RCC 7860 (cell line): ENCODE measurements at places on chromosomes 5 and 9.

- no peak for DNase-seq
These were observed at the start of gene LRRC19 for GRCh38 chr9:27005491-27005890. TSS of gene LRRC19 (minus strand) at chr9:27005672. CDS start at chr9:26999694, 5,978 bp downstream.

DNA sequence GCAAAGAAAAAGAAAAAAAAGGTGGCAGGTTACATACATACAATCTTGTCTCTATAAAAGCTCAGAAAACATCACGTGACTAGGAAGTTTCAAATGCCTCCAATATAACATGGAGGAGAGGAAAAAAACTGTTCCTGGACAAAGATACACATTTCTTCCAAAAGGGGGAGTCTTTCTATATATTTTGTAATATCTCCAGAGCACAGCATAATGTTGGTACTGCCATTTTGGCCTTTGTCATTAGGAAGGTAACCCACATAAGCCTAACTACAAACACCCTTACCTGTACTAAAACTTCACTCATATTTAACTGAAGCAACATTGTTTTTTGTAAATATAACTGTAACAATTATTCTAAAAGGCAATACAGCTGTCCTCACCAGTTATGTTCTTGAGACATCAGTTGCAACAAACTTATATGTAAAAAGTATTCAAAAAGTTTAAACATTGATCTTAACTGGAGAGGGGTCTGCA is 1.2 kb upstream of the BTF3 start:
- peak; percentile 54 for DNase-seq

- DNase-seq = no peak
These were observed 96.1 kb downstream of the ADAMTSL1 start for GRCh38 chr9:18569941-18570630.

DNA sequence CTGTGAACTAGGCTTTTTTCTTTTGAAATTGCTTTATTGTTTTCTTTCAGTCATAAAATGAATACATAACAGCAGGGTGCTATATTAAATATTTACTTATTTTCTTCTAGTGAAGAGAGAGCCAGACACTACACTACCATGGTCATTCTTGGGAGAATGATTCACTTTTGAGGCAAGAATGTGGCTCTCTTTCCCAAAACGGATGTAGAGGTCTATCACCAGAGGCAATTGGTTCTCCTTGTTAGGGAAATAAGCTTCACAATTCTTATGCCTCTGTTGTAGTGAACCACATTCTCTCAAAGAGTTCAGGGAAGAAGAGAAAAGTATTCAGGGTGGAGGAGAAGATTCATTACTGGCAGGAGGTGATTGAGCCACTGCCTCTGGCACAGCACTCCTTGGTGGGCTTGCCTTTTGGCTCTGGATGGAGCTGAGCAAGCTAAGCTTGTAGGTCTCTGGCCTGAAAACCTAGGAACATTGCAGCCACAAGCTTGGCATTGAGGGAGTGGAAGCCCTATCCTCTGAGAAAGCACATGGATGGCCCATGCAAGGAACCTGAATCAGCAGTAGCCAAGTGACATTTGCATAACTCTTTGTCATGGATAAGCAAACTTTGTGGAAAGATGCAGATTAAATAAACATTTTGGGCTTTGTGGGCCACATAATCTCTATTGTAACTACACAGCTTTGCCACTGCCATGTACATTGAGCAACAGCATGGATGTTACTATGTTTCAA is 179.0 kb upstream of the TNC start:
- no peak for DNase-seq

GRCh38 chr9:96169484-96169883 is 132.5 kb downstream of the HSD17B3 start:
- no peak for DNase-seq

DNA sequence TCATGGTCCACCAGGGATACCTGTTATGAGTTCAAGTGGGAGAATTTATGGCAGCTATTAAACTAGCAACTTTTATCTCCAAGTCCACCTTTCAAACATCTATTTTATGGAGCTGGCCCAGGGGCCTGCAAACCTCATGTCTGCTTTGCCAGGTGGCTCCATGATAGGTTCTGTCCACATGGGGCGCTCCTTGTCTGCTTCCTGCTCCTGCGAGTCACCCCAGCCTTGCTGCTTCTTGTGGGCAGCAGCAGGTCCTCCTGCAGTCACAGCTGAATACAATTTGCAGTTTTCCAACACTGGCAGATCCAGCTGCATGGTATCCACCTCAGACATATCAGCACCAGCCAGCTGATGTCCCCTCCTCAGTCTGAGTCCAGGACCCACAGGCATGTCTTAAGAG is 39.6 kb upstream of the FRRS1L start:
- DNase-seq = no peak

GRCh38 chr9:81522716-81523551 is 166.4 kb downstream of the TLE1 start:
- DNase-seq = peak; percentile 63

- no peak for DNase-seq
These were observed 426.4 kb upstream of the MPDZ start for GRCh38 chr9:13705918-13706317.

DNA sequence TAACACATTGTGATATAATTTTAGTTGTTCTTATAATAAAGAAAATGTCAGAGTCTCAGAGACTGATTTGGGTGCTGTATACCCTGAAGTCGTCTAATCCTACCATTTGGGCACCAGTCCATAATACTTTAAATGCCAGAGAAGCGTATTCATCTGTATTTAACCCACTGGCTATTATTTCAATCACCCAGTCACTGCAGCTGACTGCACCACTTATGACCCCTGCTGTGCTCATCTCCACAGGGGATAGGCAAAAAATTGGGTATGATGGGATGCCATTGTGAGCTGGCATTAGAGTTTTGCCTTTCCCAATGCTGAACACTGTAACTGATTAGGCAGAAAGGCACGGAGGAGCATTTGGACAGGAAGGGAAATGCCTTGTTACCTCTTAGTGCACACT is 599.7 kb downstream of the CAAP1 start:
- peak; percentile 98 for DNase-seq

- no peak for DNase-seq
These were observed 9.4 kb downstream of the DOCK8 start for GRCh38 chr9:224026-224425.

DNA sequence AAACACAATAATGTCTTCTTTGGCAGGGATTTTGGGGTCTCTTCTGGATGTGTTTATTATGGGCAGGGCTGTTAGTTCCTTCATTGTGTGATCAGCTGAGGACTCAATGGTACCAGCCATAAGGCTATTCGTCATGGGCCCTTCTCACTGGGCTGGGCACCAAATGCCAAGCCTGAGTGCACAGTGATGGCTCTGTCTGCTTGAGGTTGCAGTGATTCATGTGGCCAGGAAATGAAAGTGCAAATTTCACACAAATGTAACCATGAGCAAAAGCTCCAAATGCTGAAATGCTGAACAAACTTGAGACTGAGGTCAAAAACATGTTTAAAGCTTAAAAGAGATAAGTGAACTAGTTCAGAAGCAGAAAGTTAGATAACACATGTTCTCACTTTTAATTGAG is 191.0 kb downstream of the TARS1 start:
- DNase-seq = peak; percentile 65

DNA sequence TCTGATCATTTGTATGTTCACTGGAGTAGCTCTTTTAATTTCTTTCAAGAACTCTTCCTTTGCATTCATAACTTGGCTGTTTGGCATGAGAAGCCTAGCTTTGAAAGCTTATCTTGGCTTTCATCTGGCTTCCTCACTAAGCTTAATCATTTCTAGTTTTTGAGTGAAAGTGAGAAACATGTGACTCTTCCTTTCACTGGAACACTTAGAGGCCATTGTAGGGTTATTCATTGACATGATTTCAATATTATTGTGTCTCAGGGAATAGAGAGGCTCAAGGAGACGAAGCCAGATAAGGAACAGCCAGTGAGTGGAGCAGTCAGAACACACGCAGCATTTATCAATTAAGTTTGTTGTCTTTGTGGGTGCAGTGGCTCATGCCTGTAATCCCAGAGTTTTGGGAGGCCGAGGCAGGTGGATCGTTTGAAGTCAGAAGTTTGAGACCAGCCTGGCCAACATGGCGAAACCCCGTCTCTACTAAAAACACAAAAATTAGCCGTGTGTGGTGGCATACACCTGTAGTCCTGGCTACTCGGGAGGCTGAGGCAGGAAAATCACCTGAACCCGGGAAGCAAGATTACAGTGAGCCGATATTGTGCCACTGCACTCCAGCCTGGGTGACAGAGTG is 98.3 kb downstream of the UGCG start:
- peak; percentile 88 for DNase-seq

DNA sequence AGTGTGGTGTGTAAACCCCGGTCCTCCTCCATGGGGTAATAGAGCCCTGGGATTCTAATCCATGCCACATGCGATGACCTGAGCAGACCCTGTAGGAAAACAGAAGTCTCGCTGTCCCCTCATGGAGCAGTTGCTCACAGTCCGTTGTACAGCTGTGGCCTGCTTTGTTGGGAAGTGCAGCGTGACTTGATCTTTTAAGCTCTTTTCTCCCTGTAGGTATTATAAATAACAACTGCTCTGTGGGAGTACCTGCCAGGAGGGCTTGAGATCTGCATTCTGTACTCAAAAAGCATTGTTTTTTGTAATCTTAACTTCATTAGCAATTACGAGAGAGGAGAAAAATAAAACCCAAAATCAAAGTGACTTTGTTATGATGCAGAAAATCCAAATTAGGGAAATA is 17.3 kb downstream of the MEGF10 start:
- no peak for DNase-seq

- peak; percentile 41 for DNase-seq
These were observed 233.8 kb downstream of the HSPA4 start for GRCh38 chr5:133285583-133286021.

DNA sequence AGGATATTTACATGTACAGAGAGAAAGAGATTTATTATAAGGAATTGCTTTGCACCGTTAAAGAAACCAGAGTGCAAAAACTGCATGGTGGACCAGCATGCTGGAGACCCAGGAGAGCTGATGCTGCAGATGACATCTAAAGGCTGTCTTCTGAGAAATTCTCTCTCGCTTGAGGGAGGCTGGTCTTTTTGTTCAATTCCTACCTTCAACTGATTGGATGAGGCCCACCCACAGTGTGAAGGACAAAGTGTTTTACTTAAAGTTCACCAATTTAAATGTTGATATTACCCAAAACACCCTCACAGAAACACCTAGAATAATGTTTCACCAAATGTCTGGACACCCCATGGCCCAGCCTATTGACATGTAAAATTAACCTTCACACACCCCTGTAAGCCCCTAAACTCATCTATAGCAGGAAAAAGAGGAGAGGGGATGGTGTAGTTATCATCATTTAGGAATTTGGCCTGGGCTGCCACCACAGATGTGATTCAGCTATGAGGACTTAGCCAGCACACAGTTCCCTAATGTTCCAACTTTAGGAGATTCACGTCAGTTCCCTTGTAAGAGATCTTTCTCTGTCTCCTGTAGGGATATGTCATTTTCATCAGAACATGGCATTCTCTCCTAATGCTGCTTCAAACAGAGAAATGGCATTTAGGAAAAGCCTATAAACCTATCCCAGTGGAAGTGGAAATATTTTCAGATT is 358.2 kb upstream of the TLE4 start:
- no peak for DNase-seq

GRCh38 chr9:106704056-106704615 is 158.8 kb upstream of the ZNF462 start:
- DNase-seq = no peak

GRCh38 chr9:95942016-95942415 is 66.5 kb downstream of the ERCC6L2 start:
- DNase-seq = no peak

- DNase-seq = no peak
These were observed 218.4 kb downstream of the SPATA31D1 start for GRCh38 chr9:82206946-82207345.

- no peak for DNase-seq
These were observed 329.1 kb upstream of the SLC24A2 start for GRCh38 chr9:20117986-20118385.

DNA sequence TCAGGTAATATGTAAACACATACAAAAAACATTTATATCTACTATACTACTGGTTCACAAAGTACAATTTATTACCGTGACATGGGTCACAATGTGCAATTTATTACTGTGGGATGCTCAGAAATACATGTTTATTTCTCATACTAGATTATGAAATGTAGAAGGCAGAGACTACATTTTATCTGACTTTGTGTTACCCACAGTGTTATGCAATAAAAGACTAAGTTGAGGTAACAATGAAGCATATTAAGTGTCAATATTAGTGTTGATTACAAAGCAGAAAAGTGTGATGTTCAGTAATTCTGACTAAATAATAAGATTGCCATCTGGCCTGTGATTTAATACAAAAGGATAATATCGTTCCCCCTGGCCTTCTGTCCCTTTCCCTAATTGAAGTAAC is 42.4 kb downstream of the CPLANE1 start:
- no peak for DNase-seq

DNA sequence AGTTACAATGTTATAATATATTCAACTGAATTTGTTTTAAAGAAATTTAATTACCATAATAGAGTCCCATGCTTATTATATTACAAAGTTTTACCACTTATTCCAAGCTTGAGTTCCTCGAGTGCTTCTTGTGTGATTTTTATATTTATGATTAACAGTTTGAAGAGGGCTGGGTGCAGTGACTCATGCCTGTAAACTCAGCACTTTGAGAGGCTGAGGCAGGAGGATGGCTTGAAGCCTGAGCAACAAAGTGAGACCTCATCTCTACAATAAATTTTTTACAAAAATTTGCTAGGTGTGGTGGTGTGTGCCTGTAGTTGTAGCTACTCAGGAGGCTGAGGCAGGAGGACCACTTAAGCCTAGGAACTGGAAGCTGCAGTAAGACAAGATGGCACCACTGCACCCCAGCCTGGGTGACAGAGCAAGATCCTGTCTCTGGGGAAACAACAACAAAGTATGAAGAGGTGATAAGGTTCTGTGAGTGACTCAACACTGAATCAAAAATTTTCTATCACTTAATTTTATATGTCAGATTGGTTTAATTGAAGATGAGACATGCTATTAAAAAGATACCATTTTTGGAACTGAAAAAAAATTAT is 9.2 kb downstream of the POC5 start:
- peak; percentile 5 for DNase-seq

- no peak for DNase-seq
These were observed 9.9 kb downstream of the C5orf63 start for GRCh38 chr5:127063257-127063913.

DNA sequence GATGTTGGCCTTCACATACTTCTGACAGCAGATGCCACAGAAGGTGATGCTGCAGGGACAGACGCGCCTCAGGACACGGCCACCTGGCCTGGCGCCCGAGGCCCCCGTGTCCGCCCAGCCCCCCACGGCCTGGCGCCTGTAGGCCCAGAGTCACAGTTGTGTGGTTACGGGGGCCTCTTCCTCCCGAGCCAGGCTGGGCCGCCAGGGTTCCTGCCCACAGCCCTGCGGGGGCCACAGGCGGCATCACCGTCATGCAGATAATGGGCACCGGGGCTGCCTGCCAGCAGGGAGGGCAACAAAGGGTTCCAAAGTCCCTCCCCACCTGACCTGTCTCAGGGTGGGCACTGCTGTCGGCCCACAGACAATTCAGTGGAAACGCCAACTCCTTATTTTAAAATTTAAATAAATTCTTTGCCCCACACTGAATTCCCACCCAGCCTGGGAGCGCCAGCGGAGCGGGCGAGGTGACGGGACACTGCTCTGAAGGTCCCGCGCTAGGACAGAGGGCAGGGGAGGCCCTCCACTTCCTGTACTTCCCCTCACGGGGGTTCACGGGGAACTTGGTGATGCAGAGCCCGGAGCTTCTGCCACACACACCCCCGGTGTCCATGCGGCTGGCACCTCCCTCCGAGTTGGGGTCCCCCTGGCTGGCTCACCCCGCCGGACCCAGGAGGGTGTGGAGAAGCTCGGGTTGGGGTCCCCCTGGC is 40.6 kb downstream of the EXOC3 start:
- no peak for DNase-seq

GRCh38 chr9:131734781-131735180 is 5.1 kb downstream of the RAPGEF1 start:
- DNase-seq = no peak

- DNase-seq = no peak
These were observed 123.8 kb downstream of the NR3C1 start for GRCh38 chr5:143279698-143280097.
